ENCODE measurements at places on chromosomes 11 and 22.

GRCh38 chr22:28813772-28814518 is 13.6 kb upstream of the XBP1 start:
- DNase-seq, result no peak

- DNase-seq, result no peak
These were observed 110.9 kb downstream of the RASSF10 start for GRCh38 chr11:13119941-13120520.

- DNase-seq, result no peak
These were observed 830 bp downstream of the ACAT1 start for GRCh38 chr11:108122166-108122628.

- DNase-seq, result no peak
These were observed 2.8 kb upstream of the MTMR2 start for GRCh38 chr11:95926726-95927125.

- no peak for DNase-seq
These were observed 12.0 kb downstream of the ETS1 start for GRCh38 chr11:128575174-128575960.

GRCh38 chr11:15830741-15831428 is 525.5 kb downstream of the SOX6 start:
- DNase-seq, result no peak
